Neural progenitor cell (in vitro differentiated cells): ENCODE measurements at places on chromosomes 12 and 14.

DNA sequence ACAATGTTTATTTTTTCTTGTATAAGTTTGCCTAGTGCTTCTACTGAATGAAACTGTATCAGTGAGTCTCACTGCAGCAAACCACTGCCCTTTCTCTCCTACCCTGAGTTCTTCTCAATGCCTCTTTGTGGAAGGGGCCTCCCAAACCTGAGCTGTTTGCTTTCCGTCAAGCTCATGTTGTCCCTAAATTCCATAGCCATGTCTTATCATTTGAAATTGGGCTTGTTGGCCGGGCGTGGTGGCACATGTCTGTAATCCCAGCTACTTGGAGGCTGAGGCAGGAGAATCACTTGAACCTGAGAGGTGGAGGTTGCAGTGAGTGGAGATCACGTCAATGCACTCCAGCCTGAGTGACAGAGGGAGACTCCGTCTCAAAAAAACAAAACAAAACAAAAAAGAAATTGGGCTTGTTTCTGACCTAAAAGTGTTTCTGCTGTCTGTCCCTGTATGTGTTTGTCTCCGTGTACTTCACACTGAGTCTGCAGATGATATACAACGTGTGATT lies 1.8 kb upstream of the CSRP2 start:
- DNase-seq: no peak

DNA sequence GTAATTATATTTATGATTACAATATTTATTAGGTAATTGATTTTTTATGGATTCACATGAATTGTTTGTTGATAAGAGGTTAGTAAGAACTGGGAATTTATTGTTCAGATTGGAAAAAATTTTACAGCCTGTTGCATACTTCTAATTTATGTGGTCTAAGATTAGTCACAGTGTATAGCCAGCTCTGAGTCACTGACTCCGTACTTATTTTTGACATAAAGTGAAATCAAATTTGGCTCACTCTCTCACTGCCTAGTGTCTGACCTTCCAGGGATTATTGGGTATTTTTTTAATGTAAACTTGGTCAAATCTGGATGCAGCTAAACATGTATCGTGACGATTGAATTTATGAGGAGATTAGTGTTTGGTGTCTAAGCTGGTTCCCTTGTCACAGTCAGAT lies 109.3 kb downstream of the PTPRQ start:
- DNase-seq: no peak

- DNase-seq: no peak
These were observed 55.4 kb upstream of the RNU6-8 start for GRCh38 chr14:32258336-32258993.

GRCh38 chr12:122087431-122088178 lies 9.0 kb downstream of the MLXIP start:
- DNase-seq: no peak

DNA sequence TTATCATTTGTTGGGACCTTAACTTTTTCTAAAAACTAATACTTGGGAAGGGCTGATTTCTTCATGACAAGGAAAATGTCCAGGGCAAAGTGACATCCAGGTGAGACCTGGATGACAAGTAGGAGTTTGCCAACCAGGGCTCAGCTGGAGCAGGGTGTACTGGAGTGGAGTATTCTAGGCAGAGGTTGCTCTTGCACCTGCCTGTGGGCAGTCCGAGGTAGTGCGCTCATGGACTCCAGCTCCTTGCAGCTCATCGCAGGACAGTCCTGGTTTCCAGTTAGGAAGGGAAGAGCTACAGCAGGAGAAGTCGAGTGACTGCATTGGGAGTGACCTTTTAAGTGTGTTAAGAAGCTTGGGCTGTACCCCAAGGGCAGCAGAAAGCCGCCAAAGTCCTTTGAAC lies 175.9 kb downstream of the PELI2 start:
- peak; percentile 17 for DNase-seq

DNA sequence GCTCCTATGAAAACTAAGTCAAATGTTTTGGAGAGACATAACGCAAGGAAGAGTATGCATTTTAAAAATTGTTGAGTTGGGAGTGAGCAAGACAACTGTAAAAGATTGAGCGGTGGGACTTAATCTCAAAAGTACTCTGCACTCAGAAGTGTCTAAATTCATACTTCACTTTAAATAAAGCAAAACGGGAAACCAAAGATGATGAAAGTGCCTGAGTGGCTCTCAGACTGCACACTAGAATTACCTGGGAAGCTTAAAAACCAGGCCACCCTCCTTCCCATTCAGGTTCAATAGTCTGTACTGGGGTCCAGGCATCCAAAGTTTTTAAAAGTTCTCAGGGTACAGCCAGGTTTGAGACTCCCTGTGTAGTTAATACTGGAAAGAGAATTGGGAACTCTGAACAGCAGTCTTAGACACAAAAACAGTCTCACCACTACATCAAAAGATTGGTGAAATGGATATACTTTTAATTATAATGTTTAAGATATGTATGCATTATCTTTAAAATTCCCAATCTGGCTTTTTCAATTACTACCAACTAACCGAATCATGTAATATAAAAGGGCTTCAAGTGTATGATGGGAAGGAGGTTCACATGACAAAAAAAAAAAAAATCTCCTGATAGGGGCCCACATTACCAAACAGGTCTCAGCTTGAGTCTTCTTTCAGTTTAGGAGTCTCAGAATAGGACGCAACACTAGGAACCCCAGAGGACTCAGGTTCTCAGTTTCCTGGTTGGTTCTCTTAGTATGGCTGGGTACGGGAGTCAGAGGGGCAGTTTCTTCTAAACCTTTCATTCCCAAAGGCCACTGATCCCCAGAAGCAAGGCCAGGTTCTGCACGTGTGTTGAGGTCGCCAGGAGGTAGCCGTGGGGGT lies 1.0 kb downstream of the HOMEZ start:
- no peak for DNase-seq

DNA sequence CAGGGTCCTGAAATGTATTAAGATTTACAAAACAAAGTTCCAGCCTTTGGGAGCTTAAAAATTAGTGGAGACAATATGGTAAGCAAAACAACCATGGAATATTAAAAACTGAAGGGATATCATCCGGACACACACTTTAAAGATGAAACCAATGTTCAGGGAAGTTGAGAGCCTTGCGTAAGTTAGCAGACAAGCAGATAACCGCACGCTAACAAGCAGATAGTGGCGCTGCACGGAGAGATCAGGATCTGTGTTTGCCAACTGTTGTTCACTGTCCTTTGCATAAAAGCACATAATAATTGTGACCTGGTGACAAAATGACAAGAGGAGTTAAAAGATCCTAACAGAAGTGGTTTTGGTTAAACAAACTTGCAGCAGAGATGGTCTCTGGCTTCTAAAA lies 14.3 kb upstream of the TMEM229B start:
- no peak for DNase-seq

GRCh38 chr12:25970082-25970481 lies 11.6 kb downstream of the RASSF8 start:
- no peak for DNase-seq

DNA sequence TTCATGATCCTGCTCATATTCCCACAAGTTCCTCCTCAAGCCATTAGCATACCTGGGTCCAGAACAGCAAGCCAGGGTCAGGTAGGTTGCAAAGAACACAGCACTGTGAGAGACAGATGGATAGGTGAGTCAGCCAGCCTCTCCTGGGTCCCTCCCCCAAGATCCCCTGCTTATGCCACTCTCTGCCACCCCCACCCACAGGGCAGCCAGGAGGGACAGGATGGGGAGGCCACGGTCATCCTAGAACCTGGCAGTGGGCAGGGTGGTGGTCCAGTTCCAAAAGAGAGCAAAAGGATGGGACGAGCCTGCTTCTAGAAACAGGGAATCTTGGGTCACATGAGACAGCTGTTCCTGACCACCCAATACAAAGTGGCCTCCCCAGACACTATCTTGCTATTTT lies 12.7 kb downstream of the FAIM2 start:
- DNase-seq: no peak

DNA sequence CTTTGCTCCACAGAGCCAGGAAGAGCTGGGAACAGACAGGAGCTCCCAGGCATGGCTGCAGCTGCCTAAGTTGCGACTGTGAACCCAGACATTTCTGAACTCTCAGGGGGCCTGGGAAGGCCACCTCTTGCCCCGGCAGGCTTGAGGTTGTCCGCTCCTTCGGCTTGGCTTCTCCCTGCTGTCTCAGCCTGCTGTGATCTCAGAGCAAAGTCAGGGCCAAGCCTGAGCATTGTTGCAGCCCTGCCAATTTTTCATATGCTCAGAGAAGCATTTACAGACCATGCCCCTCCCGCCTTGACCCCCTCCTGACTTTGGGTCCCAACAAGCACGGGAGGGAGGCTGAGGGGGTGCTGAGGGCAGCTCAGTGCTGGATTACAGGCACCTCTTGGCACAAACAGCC lies 1439.1 kb upstream of the FLRT2 start:
- DNase-seq: no peak

DNA sequence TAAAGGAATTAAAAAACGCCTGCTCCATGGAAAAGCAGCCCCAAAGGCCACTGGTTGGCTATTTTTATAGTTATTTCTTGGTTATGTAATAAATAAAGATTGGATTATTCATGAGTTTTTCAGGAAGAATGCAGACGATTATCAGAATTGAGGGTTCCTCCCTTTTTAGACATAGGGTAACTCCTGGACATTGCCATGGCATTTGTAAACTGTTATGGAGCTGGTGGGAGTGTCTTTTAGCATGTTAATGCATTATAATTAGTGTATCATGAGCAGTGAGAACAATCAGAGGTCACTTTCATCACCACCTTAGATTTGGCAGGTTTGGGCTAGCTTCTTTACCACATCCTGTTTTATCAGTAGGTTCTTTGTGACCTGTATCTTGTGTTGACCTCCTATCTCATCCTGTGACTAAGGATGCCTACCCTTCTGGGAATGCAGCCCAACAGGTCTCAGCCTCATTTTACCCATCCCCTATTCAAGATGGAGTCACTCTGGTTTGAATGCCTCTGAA lies 728.7 kb downstream of the GALC start:
- no peak for DNase-seq

GRCh38 chr12:6866920-6867412 lies 365 bp upstream of the TPI1 start:
- DNase-seq: no peak

GRCh38 chr12:108048686-108049085 lies 80.4 kb upstream of the WSCD2 start:
- no peak for DNase-seq

DNA sequence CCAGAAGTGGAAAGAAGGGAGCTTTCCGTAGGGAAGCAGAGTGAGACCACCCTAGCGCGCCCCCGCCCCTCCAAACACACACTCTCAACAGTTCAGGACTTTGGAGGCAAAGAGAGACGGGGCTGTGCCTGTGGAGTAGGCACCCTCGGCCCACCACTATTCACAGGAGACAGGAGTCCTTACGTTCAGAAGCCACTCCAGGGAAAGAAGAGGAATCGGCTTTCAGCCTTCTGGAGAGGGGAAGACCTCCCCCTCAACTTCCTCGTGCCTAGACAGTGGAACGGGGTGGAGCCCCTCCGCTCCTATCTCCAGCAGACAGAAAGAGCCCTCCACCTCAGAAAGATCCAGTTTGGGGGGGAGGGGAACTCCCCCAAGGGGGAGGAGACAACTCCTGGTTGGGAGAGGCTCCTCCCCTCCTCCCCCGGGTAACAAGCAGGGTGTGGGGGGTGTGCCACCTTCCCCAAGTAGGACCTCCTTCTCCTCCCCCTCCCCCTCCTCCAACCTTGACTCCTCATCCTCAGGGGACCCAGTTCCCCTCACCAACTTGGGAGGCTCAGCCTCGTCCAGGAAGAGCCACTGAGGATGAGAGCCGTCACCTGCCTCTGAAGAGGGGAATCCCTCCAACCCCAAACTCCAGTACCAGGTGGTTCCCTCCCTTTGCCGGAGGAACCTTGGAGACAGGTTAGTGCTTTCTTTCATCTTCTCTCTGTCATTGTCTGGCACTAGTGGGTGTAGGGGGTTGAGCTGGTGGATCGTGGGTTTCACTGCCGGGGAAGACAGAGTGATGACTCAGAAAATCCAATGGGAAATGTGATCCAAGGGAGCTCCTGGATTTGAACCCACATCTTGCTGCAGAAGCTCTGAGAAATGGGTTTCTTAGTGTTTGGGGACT lies 883 bp downstream of the FOXJ2 start:
- peak; percentile 62 for DNase-seq

DNA sequence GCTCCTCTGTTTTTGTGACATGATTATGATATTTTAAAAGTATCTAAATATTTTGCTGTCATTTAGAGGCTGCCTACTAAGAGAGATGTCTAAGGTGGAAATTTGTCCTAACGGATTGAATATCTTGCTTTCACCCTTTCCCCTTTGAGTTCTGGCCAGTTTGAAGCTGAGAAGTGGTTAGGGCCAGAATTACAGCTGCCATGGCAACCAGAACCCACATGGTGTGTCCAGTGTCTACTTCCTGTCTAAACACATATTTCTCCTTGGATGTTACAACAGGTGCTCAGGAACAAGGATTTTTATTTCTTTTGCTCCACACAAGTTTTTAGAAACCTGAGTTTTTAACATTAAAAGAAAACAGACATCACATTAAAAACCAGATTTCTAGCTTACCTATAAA lies 335.1 kb upstream of the OR4E1 start:
- DNase-seq: no peak

GRCh38 chr14:25050269-25051150 lies 563 bp upstream of the STXBP6 start:
- DNase-seq: peak; percentile 57

DNA sequence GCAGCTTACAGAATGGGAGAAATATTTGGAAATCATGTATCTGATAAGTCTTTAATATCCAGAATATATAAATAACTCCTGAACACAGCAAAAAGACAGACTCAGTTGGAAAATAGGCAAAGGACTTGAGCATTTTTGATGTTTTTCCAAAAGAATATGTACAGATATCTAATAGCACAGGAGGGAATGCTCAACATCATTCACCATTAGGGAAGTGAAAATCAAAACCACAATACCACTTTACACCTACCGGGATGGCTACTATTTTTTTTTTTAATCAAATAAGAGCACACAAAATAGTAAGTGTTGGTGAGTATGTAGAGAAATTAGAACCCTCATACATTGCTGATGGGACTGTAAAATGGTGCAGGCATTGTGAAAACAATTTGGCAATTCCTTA lies 75.6 kb downstream of the ANO6 start:
- DNase-seq: no peak

DNA sequence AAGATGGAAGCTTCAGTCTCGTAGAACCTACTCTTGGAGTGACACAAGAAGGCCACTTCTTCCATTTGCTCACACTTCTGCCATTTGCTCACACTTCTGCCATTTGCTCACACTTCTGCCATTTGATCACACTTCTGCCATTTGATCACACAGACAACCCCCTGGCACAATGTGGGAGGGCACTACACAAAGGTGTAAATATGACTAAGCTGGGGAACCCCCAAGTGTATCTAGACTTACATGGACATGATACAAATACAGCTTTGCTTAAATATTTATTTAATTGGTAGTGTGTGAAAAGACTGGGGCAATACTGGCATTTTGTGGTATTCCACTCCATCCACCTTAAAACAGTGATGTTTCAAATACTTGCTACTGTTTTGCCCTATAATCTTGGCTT lies 296.2 kb upstream of the PPFIA2 start:
- no peak for DNase-seq
